Cardiac muscle cell (in vitro differentiated cells and primary cell): ENCODE measurements at places on chromosomes 5 and 9. TPM values are rescaled to one million over a fixed set of nuclear protein-coding genes. Genes with fewer than 3 reads are reported as not detected.

DNA sequence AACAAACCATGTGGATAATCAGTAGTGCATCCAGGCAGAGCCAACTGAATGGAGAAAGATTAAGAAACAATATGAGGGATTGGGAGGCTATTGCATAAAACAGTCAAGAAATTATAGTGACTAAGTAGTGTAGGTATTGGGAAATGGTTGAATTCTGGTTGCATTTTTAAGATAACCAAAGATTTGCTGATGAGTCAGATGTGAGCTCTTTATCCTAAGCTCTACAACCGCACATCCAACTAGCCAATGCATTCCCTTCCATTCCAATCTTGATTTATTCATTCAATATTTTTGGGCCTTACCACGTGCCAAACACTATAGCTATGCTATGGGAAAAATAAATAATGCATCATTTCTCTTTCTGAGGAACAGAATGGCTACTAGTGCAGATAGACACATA is 524.5 kb upstream of the RGMB start:
- DNase-seq = peak; percentile 91
- H3K4me1 ChIP-seq = no peaks in the 10 kb centered on the region
- H3K4me3 ChIP-seq = no peak overlapping the region
- no peaks in the 10 kb centered on the region for H3K36me3 ChIP-seq
- no peak overlapping the region for H3K27ac ChIP-seq

- H3K4me1 ChIP-seq = peaks cover 4% of the 10 kb centered on the region
- DNase-seq = peak; percentile 31
- H3K27me3 ChIP-seq = peaks cover 69% of the 10 kb centered on the region
- no peak overlapping the region for H3K27ac ChIP-seq
- no peaks in the 10 kb centered on the region for H3K36me3 ChIP-seq
These were observed 10.5 kb upstream of the TRIM36 start for GRCh38 chr5:115180165-115180709.

GRCh38 chr9:91220491-91221135 is 141.1 kb downstream of the AUH start:
- H3K27me3 ChIP-seq = no peaks in the 10 kb centered on the region
- peak; percentile 37 for DNase-seq
- H3K36me3 ChIP-seq = no peaks in the 10 kb centered on the region
- H3K27ac ChIP-seq = no peak overlapping the region

DNA sequence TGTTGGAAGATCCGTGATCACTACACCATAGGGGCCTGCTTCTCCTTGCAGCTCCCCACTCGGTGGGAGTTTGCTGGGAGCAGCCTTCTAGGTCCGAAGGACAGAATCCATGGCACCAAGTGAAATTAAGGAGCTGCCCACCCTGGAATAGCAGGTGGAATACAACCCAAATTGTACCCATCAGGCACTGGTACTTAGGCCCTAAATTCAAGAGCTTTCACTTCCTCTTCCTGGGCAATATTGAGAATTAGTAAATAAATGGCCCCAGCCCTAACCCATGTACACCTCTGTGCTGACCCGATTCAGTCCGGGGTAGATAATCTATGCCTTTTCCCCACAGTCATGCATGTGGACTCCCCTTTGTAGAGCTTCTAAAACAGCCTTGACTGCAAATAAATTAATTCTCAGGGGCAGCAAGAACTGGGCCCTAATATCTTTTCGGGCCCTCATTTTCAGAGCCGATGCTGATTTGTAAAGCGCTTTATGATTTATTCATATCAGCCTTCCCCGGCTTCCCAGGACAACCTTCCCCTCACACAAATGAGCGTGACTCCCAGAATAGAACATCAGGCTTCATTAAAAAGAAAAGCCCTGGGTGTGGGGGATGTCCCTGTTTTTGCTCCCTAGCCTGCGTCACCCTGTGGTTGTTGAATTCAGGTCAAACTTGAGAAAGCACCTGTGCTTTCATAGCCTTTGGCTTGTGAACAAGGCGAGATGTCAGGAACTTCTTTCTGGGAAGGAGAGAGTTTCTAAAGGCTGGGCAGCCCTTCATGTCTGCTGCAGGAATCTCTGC is 126.1 kb upstream of the TBC1D2 start:
- H3K27ac ChIP-seq = no peak overlapping the region
- peaks cover 13% of the 10 kb centered on the region for H3K4me1 ChIP-seq
- no peak for DNase-seq
- H3K36me3 ChIP-seq = no peaks in the 10 kb centered on the region
- no peaks in the 10 kb centered on the region for H3K27me3 ChIP-seq
- no peak overlapping the region for H3K4me3 ChIP-seq

DNA sequence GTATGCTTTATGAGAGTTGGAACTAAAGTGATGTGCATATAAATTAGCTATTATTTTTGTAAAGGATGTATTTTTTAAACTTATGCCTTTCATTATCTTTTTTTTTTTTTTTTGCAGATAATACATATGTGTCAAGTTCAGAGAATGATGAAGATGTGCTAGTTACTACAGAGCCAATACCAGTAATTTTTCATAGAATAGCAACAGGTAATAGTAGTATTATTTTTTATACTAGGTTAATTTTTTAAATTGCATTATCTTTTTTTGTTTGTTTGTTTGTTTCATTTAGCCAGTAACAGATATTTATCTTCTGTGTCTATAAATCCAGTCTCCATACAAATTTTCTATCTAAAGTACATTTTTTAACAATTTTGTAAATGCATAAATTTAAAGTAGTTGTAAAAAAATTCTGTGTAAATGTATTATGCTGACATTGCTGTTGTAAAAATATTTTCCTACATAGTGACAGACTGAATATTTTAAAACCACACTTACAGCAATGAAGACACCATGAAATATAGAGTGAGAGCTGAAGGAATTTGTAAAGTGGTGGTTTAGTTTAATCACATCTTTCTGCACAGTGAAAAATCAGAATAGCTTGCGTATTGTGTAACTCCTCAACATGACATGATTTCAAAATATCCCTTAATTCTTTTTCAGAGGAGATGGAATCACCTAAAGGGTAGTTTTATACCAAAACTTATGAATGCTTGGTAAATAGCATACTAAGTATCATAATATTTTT is 93.3 kb downstream of the PARP8 start:
- DNase-seq = no peak
- no peaks in the 10 kb centered on the region for H3K4me1 ChIP-seq
- no peak overlapping the region for H3K4me3 ChIP-seq
- no peak overlapping the region for H3K27ac ChIP-seq
- no peaks in the 10 kb centered on the region for H3K27me3 ChIP-seq

- no peak overlapping the region for H3K4me3 ChIP-seq
- H3K27ac ChIP-seq = no peak overlapping the region
- no peaks in the 10 kb centered on the region for H3K36me3 ChIP-seq
- no peak for DNase-seq
These were observed 140.5 kb upstream of the PITX1 start for GRCh38 chr5:135174315-135175096.

- no peaks in the 10 kb centered on the region for H3K27me3 ChIP-seq
- H3K36me3 ChIP-seq = no peaks in the 10 kb centered on the region
- H3K4me1 ChIP-seq = peaks cover 20% of the 10 kb centered on the region
- DNase-seq = peak; percentile 53
- H3K4me3 ChIP-seq = no peak overlapping the region
These were observed 501.0 kb upstream of the EDIL3 start for GRCh38 chr5:84885485-84886258.

GRCh38 chr9:92404042-92404836 is at the start of gene OGN:
OGN (minus strand) TSS chr9:92404578; CDS start chr9:92403407, 1,171 bp downstream.
- no peak within 1 kb of the TSS for H3K4me3 ChIP-seq
- no peak within 1 kb of the TSS for H3K27ac ChIP-seq
- no peaks in the 10 kb centered on the region for H3K4me1 ChIP-seq
- no peaks in the 10 kb centered on the region for H3K27me3 ChIP-seq
- H3K36me3 ChIP-seq = no peaks in the 10 kb centered on the region

- H3K27me3 ChIP-seq = no peaks in the 10 kb centered on the region
- peaks cover 7% of the 10 kb centered on the region for H3K4me1 ChIP-seq
- no peak overlapping the region for H3K4me3 ChIP-seq
- peak; percentile 90 for DNase-seq
- no peak overlapping the region for H3K27ac ChIP-seq
These were observed 62.5 kb downstream of the NFIB start for GRCh38 chr9:14251154-14252071.

GRCh38 chr9:18014556-18014955 is 435.7 kb downstream of the SH3GL2 start:
- H3K27ac ChIP-seq = no peak overlapping the region
- H3K4me1 ChIP-seq = no peaks in the 10 kb centered on the region
- no peak overlapping the region for H3K4me3 ChIP-seq
- no peaks in the 10 kb centered on the region for H3K36me3 ChIP-seq

DNA sequence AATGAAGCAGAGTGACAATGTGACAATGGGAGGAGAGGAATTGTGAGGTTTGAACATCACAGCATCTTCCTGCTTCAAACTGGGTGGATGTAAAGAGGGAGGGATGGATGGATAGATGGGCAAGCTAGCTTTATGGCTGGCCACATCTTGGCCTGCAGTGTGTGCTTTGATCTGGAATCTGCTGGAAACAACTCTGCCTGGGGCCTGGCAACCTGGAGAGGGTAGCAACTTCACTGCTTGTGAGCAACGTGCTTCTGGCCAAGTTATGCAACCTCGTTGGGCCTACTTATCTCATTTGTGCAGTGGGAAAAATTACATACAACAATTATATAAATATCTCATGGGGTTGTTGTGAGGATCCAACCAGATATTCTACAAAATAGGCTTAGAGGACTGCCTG is 5.3 kb downstream of the IL9 start:
- H3K4me3 ChIP-seq = no peak overlapping the region
- peak; percentile 52 for DNase-seq
- H3K27ac ChIP-seq = no peak overlapping the region
- H3K36me3 ChIP-seq = no peaks in the 10 kb centered on the region
- H3K4me1 ChIP-seq = no peaks in the 10 kb centered on the region

GRCh38 chr9:110814159-110814558 is 145.6 kb downstream of the MUSK start:
- H3K27me3 ChIP-seq = no peaks in the 10 kb centered on the region
- H3K4me3 ChIP-seq = no peak overlapping the region
- no peaks in the 10 kb centered on the region for H3K4me1 ChIP-seq
- H3K27ac ChIP-seq = no peak overlapping the region

GRCh38 chr9:86452201-86452828 is 98.1 kb upstream of the TUT7 start:
- H3K27ac ChIP-seq = no peak overlapping the region
- H3K27me3 ChIP-seq = no peaks in the 10 kb centered on the region
- H3K4me1 ChIP-seq = no peaks in the 10 kb centered on the region
- H3K36me3 ChIP-seq = no peaks in the 10 kb centered on the region

- H3K27ac ChIP-seq = no peak overlapping the region
- H3K4me3 ChIP-seq = no peak overlapping the region
- peaks cover 7% of the 10 kb centered on the region for H3K36me3 ChIP-seq
- H3K27me3 ChIP-seq = no peaks in the 10 kb centered on the region
- no peaks in the 10 kb centered on the region for H3K4me1 ChIP-seq
These were observed 87.6 kb downstream of the AMBP start for GRCh38 chr9:113990570-113990907.

- H3K4me1 ChIP-seq = no peaks in the 10 kb centered on the region
- H3K36me3 ChIP-seq = no peaks in the 10 kb centered on the region
- H3K27ac ChIP-seq = no peak overlapping the region
- DNase-seq = no peak
- H3K4me3 ChIP-seq = no peak overlapping the region
- H3K27me3 ChIP-seq = no peaks in the 10 kb centered on the region
These were observed 155.8 kb downstream of the FRMD3 start for GRCh38 chr9:83382421-83382820.

GRCh38 chr5:178230879-178231538 is 1.6 kb downstream of the PHYKPL start:
- peak overlapping the region; percentile 63 for H3K4me3 ChIP-seq
- H3K4me1 ChIP-seq = peaks cover 8% of the 10 kb centered on the region
- no peaks in the 10 kb centered on the region for H3K27me3 ChIP-seq
- no peaks in the 10 kb centered on the region for H3K36me3 ChIP-seq
- H3K27ac ChIP-seq = no peak overlapping the region

DNA sequence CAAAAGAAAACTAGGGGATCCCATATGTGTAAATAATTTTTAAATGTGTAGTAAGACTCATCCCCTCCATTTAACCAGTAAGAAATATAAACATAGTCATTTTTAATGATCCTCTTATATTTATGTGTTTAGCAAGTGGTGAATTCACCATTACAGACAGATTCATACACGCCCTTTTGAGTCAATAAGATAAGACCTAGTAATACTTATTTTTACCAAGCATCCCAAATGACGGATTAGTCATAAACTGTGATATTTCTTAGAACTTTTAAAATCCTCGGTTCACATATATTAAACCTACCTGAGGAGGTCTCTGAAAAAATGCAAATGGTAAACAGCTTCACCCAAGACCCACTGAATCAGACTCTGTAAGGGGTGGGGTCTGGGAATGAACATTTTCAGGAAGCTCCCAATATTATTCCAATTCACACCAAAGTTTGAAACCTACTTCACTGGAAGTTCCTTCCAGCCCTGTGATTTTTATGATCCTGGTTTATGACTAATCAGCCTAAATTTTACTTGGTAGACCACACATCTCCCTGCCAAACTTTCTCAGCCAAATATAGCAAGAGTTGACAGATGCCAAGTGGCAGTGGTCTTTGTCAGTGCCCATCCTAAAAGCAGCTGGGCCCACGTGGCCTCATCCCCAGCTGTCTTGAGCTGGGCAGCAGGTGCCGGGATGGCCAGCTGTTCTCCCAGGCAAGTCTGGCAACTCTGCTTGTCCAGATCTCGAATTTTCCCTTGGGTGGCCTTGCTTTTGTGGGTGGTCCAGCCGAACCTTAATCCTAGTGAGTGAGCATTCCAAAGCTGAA is 559.0 kb upstream of the RGMB start:
- no peak overlapping the region for H3K4me3 ChIP-seq
- H3K27me3 ChIP-seq = no peaks in the 10 kb centered on the region
- H3K36me3 ChIP-seq = no peaks in the 10 kb centered on the region
- peak; percentile 25 for DNase-seq
- H3K27ac ChIP-seq = no peak overlapping the region

- no peaks in the 10 kb centered on the region for H3K36me3 ChIP-seq
- DNase-seq = no peak
- no peak overlapping the region for H3K27ac ChIP-seq
- H3K27me3 ChIP-seq = peaks cover 6% of the 10 kb centered on the region
- peaks cover 3% of the 10 kb centered on the region for H3K4me1 ChIP-seq
These were observed 6.4 kb upstream of the DCTN4 start for GRCh38 chr5:150765011-150765798.

The ECM2 gene
- not detected in 2 replicates for polyA plus RNA-seq

The LEAP2 gene
- polyA plus RNA-seq = 1.5 and 3.6 TPM in 2 replicates

The NR5A1 gene
- not detected in 2 replicates for polyA plus RNA-seq

The ITGA1 gene
- 2.1 and 7.3 TPM in 2 replicates for polyA plus RNA-seq

The PCDHB13 gene
- 1.3 and 3.1 TPM in 2 replicates for polyA plus RNA-seq

The COQ4 gene
- polyA plus RNA-seq = 75.1 and 81.1 TPM in 2 replicates

The FREM1 gene
- 9.2 and 13.1 TPM in 2 replicates for polyA plus RNA-seq

The CDK5RAP2 gene
- polyA plus RNA-seq = 33.5 and 52.7 TPM in 2 replicates

The HRCT1 gene
- polyA plus RNA-seq = not detected in 2 replicates
